ENCODE measurements at places on chromosomes 2 and 18.

GRCh38 chr2:48852938-48853337 lies 97.4 kb upstream of the LHCGR start:
- DNase-seq, result no peak

- no peak for DNase-seq
These were observed 10.4 kb downstream of the VSNL1 start for GRCh38 chr2:17550907-17551306.

DNA sequence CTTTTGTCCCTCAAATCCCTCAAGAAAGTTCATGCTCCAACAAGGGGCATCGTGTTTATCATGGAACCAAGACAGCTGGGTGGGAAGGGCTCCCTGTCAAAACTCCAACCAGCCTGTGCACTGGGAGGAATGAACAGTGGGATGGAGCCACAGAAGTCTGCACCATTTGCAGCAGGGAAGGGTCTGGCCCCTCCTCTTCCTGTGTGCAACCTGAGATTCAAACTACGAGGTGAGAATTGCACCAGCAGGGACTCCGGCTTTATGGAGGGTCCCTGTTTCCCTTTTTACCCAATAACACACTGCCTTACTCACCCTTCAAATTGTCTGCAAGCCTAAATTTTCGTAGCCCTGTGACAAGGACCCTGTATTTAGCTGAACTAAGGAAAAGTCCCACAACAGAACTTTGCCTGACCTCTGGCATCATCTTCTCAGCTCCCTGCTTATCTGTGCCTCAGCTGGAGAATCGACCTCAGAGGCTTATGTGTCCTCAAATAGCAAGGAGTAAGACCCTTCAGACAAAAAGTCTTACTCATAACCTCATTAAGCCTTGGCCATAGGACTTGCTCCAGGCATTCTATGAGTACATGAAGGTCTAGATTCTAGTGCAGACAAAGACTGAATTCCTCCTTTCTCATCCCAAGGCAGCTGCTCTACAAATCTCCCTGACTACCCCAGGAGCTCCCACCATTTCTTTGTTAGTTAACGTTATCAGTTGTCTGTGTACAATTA lies 178.3 kb upstream of the SERPINE2 start:
- DNase-seq, result no peak

DNA sequence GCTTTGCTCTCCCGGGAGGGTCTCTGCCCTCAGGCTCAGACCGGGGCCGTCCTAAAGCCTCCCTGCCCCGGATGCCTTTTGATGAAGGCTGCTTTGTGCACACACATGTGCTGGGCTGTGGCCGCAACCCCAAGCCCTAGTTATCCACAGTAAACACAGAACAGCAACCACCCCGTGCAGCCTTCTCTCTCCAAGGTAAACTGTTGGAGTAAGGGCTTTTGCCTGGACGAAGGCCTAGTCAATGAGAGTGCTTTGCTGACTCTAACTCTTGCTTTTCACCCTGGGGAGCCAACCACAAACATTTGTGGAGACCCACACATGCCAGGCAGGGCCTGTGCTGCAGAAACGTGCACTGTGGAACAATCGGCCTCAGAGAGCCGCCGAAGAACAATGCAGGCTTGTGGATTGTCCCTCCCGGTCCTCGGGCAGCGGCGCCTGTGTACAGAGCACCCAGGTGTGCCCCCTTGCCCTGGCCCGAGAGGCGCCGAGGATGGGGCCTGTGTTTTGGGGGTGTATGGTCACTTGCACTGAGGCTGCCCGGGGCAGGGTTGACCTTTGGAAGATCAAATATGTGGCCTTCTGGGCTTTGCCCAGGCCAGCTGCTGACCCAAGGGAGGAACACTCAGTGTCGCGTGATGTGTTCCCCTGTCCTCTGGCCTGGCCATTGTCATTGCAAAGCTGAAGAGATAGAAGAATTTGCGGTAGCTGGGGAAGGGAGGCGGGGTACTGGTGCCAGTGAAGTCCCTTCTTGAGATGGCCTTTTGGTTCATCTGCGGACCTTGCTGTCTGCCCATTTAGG lies 37.0 kb downstream of the CTIF start:
- no peak for DNase-seq

GRCh38 chr2:3207091-3207491 lies 170.5 kb downstream of the EIPR1 start:
- no peak for DNase-seq

DNA sequence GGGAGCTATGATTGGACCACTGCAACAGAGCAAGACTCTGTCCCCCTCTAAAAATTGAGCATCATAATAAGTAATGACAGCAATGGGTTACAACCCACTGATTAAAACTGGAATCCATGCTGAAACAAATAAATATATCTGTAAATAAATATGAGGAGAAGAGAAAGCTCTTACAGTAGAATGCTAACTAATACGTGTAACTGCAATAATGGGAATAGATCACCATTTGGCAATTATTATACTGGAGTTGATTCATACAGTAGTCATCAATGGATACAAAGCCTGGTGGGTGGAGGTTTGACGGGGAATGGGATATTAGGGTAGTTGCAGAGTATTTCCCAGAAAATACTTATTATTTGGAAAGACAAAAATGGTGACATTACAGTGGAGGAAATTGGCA lies 6.1 kb upstream of the INO80B start:
- no peak for DNase-seq
